Mucosa of gallbladder (tissue), 1 donor: ENCODE measurements at places on chromosomes 6 and 20. TPM values are rescaled to one million over a fixed set of nuclear protein-coding genes. Genes with fewer than 3 reads are reported as not detected.

Gene MYT1
- total RNA-seq: 0.17 TPM

Gene RIPK1
- 26.3 TPM for total RNA-seq

Gene VSX1
- total RNA-seq: not detected

Gene FANCE
- 2.6 TPM for total RNA-seq

Gene KIF6
- 2.6 TPM for total RNA-seq

Gene NRSN2
- total RNA-seq: 30.5 TPM

Gene TCP11
- total RNA-seq: not detected

Gene SIM1
- not detected for total RNA-seq

Gene CLPSL1
- total RNA-seq: 0.49 TPM

Gene OR2B6
- not detected for total RNA-seq

Gene FOXC1
- 9.5 TPM for total RNA-seq

Gene C20orf141
- not detected for total RNA-seq

Gene DSP
- 79.1 TPM for total RNA-seq

Gene CPNE5
- total RNA-seq: 1.3 TPM

Gene TINAG
- 8.8 TPM for total RNA-seq

Gene COMMD7
- 43.8 TPM for total RNA-seq

Gene HTR1B
- 0.58 TPM for total RNA-seq

Gene ZKSCAN3
- total RNA-seq: 8.6 TPM

Gene PDYN
- total RNA-seq: not detected

Gene MEI4
- 0.17 TPM for total RNA-seq

Gene C20orf202
- 0.66 TPM for total RNA-seq

Gene GPR63
- 1.6 TPM for total RNA-seq

Gene MEP1A
- not detected for total RNA-seq

Gene BIRC7
- total RNA-seq: 0.14 TPM

Gene SLC44A4
- 457 TPM for total RNA-seq

Gene EDEM2
- 38.2 TPM for total RNA-seq

Gene SEL1L2
- total RNA-seq: 0.52 TPM

Gene FOXF2
- total RNA-seq: 3.6 TPM

Gene LPIN3
- 41.8 TPM for total RNA-seq
